ENCODE measurements at places on chromosomes 6 and 20. TPM values are rescaled to one million over a fixed set of nuclear protein-coding genes. Genes with fewer than 3 reads are reported as not detected.

HLA-DRB5 gene
- not detected for total RNA-seq

DNA sequence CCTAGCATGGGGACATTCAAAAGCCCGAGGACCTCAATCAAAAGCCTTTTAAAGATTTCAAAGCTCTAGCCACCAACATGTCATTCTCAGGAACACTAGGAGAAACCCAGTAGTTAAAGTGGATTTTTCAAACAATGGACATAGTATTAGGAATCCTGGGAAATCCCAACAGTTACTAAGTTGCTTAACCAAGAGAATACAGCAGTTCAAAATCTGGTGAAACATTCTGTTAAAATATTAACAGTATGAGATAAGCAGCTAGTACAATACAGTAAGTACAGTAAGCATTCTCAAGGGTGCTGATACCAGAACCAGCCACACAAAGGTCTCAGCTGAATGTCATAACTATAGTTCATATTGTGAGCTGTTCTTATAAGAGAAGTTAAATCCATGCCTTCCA lies 68.6 kb downstream of the CDK19 start:
- DNase-seq: no peak

GRCh38 chr6:51983564-51983963 lies 103.8 kb downstream of the PKHD1 start:
- peak; percentile 2 for DNase-seq

GRCh38 chr6:26059941-26060340 lies 27.3 kb upstream of the HFE start:
- DNase-seq: no peak

DNA sequence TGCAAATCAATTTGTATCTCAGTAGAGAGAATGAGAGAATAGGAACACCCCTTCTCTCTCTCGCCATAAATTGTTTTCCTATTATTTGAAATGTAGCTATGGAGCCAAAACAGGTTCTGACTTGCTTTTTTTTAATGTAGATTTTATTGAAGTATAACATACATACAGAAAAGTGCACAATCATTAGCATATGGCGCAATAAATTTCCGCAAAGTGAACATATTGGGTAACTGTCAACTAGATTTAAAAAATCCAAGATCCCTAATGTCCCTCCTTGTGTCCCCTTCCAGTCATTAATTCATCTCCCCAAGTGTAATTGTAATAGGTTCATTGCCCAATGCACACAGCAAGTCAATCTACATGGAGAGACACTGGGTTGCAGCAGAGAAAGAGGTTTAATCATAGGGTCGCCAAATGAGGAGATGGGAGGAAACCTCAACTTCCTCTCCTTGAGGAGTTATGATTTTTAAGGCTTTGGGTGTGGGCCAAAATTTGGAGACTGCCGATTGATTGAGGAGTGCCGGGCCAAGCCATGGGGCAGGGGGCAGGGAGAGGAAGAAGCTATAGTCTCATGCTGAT lies 43.3 kb upstream of the TGM3 start:
- no peak for DNase-seq

- DNase-seq: no peak
These were observed 42.8 kb downstream of the MMS22L start for GRCh38 chr6:97240222-97240621.

GRCh38 chr6:151263967-151264366 lies 24.2 kb downstream of the AKAP12 start:
- peak; percentile 43 for DNase-seq

DNA sequence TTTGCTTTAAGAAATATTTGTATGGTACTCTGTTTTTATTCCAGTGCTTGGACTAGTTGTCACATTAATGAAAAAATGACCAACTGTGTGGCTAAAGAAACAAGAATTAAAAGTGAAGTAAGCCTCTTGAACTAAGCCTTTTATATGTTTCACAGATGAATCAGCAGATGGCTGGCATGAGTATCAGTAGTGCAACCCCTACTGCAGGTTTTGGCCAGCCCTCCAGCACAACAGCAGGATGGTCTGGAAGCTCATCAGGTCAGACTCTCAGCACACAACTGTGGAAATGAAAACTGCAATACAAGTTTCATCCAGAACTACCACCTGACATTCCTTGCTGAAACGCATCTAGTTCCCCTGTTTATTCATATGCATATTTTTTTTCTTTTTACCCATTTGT lies 96.8 kb downstream of the B3GAT2 start:
- DNase-seq: no peak

- peak; percentile 93 for DNase-seq
These were observed 4.2 kb downstream of the RIMS4 start for GRCh38 chr20:44805979-44806620.

WFDC12 gene
- not detected for total RNA-seq

BTN1A1 gene
- total RNA-seq: 0.38 TPM

- DNase-seq: no peak
These were observed 5.4 kb downstream of the BMP6 start for GRCh38 chr6:7731294-7731693.

DNA sequence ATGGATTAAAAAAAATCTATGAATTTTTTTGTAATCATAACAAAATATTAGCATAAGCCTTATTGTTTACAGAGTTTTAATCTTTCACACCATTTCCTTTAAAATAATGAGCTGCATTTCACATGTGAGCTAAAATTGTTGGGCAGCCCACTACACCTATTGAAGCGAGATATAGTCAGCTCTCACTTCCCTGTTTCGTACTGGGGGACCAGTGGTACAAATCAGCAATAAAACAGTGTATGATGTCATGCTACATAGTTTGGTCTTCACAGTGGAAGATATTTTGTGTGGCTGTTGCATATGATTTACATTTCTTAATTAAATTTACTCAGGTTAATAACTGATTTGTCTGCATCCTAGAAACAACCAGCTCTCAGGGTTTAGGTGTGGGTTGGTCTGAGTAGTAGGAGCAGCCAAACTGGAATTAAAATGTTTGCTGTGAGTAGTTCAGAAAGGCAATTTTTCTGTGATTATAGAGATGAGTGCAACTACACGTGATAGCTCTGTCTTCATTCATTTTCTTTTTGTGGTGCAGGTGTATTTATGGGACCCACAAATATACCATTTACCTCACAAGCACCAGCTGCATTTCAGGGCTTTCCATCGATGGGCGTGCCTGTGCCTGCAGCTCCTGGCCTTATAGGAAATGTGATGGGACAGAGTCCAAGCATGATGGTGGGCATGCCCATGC lies 99.3 kb downstream of the B3GAT2 start:
- DNase-seq: no peak

DNA sequence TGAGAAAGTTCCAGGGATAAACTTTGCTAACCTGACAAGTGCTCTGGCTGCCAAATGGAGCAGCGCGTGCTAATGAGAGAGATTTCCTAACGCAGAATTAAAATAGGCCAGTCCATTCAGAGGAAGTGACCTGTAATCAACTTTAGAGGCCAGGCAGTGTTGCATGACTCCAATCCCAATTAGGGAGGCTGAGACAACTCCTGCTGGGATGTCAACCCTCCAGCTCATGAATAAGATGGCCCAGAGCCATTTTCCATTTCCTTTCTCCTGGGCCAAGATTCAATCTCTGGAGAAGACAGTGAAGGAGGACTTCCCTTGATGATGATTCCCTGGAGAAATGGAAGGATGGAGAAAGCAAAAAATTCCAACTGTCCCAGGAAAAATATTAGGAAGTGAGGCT lies 241.5 kb upstream of the RNF24 start:
- DNase-seq: no peak

GRCh38 chr20:53208110-53208832 lies 236.1 kb downstream of the TSHZ2 start:
- DNase-seq: peak; percentile 85

Data from GM23338 (cell line).